ENCODE measurements at places on chromosomes 1 and 21.

GRCh38 chr1:86774305-86775295 lies 70.2 kb downstream of the SH3GLB1 start:
- DNase-seq, result peak; percentile 85

- DNase-seq, result no peak
Observed at GRCh38 chr1:84611796-84612195, 37.6 kb upstream of the CTBS start.

DNA sequence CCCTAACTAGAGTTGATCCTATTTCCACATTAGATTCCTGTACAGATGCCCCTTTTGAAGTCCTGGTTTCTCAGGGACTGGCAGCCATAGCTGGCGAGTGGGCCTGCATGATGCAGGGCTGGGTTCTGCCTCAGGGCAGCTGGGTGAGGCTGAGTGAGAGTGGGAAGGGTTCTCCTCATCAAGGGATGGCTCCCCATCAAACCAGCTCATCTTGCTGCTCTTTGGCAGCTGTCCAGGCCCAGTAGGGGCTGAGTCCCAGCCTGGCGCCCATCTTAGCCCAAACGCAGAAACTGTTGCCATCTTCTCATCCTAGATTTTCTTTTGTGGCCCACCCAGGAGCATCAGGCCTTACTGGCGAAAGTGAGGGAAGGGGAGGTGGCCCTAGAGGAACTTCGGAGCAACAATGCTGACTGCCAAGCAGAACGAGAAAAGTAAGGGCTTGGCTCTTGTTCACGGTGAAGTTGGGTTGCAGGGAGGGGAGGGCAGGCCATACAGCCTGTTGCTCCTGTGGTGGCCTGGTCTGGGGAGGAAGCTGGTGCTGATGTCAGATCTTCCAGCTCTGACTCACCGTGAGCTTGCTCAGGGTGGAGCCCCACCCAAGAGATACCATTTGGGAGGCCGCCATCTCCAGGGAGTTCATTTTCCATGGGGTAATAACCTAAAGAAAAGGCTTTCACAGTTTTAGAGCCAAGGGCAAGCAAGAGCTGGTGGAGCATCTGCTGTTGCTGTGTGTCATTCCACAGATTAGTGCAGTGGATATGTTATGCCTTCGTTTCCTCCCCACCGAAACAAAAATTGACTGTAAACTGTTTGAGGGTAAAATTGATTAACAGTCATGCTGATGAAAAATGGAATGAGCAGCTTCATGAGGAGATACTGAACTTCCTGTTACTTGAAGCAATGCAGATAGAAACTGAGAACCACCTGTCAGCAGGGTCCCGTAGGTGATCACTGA lies 34.7 kb downstream of the TUFT1 start:
- DNase-seq, result no peak

DNA sequence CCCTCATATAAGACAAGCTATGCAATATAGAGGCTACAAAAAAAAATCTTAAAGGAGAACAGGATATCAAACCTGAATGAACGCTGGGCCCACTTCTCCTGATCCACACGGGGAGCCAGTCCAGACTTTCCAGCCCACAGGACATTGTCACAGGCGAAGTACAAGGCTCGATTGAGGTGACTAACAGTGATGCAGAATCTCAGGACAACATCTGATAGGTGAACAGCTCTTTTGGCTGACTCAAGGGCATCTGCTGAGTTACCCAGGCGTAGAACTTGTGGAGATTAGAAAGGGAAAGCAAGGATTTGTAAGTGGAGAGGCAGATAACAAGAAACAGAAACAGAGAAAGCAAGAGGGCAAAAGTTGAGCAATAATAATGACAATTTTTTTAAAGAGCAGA lies 1.8 kb downstream of the PEX11B start:
- DNase-seq, result no peak
